ENCODE measurements at places on chromosomes 12 and 14.
A peak's percentile ranks its signal among the peaks of the same experiment; 100 is the strongest.

DNA sequence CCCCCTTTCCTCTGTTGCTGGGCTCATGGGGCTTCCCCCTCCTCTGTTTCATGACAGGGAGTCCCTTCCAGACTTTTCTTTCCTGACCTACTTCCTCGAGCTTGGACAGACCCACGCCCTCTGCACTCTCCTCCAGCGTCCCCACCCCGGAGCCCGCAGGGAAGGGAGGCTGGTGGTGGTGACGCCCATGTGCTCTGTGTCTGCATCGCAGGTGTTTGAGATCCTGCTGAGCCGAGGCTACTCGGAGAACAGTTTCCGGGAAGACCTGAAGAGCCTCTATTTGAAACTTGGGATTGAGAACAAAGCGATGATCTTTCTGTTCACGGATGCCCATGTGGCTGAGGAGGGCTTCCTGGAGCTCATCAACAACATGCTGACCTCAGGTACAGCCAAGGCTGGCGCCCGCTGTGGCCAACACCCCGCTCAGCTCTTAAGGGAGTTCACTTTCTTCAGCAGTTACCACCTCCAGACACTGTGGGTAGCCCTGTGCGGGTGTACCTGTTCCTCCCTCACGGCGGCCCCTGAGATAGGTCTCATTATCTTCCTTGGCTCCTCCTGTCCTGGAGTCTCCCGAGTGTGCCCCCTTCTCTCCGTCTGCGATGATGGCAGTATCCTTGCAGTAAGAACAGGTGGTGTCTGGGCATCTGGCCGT, 85.6 kb downstream of the CCDC92 start:
- no peaks in the 10 kb centered on the region for H3K36me3 ChIP-seq
- peaks cover 2% of the 10 kb centered on the region for H3K4me1 ChIP-seq
- no peak for DNase-seq
- H3K27me3 ChIP-seq: no peaks in the 10 kb centered on the region
- H3K27ac ChIP-seq: no peak overlapping the region
- H3K4me3 ChIP-seq: no peak overlapping the region

- H3K4me1 ChIP-seq: no peaks in the 10 kb centered on the region
- no peak overlapping the region for H3K27ac ChIP-seq
- no peaks in the 10 kb centered on the region for H3K36me3 ChIP-seq
- no peaks in the 10 kb centered on the region for H3K27me3 ChIP-seq
- DNase-seq: no peak
- H3K4me3 ChIP-seq: no peak overlapping the region
Observed at GRCh38 chr12:88399811-88400210, 180.5 kb downstream of the KITLG start.

GRCh38 chr14:21436567-21437062, 19.3 kb downstream of the CHD8 start:
- no peak overlapping the region for H3K27ac ChIP-seq
- H3K4me1 ChIP-seq: no peaks in the 10 kb centered on the region
- no peak for DNase-seq
- H3K27me3 ChIP-seq: no peaks in the 10 kb centered on the region
- no peaks in the 10 kb centered on the region for H3K36me3 ChIP-seq

DNA sequence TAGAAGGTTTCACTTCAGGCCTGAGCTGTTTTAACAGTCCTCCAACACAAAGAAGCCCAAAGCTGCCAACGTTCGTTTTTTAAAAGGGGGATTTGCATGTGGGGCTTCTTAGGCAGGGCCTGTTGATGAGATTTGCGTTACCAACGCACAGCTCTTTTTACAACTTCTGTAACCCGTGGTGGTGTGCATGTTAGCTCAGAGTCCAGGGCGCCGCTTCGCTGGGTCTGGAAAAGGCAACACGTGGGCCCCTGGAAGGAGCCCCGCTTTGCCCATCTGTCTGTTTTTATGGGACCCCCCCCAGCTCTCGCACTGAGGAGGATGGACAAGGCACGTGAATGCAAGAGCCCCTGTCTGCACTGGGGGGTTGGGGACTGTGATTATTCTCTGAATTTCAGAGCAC, 84.0 kb downstream of the ESR2 start:
- H3K4me3 ChIP-seq: no peak overlapping the region
- no peak overlapping the region for H3K27ac ChIP-seq
- no peak for DNase-seq
- H3K4me1 ChIP-seq: no peaks in the 10 kb centered on the region

DNA sequence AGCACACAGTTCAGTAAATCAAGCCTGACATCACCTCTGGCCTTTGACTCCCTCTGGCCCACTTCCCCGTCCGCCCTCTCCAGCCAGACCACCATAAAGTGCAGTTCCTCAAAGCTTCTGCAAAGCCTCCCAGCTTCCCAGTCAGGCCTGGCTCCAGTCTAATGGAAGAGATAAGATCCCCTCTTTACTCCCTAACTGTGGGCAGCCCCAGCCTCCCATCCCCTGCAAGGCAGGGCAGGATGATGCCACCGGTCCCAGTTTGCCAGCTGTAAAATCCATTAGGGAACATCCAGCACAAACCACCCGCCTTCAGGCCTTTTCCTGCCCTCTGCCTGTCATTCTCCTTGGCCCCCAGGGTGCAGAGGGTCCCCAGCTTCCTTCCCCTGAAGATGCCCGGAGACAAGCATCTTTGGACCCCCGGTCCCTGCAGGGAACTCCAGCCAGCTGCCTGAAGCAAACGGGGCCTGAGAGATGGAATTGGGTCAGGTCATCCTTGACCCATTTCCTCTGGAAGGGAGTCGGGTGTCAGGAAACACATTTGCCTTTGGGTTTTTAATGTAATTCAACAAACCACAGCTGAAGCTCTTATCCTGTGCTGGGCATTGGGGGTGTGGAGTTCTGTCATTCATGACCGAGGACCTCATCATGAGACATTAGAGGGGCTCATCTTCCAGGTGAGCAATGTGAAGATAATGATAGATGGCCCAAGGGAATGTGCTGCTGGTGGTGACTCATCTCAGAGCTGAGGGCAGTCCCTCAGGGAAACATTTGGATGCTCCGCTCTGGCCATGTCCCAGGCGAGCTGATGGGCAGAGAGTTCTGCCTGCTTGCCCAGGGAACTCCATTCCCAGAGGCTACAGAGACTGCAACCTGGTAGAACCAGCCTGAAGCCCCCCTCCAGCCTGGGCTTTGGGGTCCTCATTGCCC, 93.8 kb upstream of the CLMN start:
- H3K27me3 ChIP-seq: no peaks in the 10 kb centered on the region
- H3K27ac ChIP-seq: no peak overlapping the region
- no peaks in the 10 kb centered on the region for H3K36me3 ChIP-seq
- no peak overlapping the region for H3K4me3 ChIP-seq

DNA sequence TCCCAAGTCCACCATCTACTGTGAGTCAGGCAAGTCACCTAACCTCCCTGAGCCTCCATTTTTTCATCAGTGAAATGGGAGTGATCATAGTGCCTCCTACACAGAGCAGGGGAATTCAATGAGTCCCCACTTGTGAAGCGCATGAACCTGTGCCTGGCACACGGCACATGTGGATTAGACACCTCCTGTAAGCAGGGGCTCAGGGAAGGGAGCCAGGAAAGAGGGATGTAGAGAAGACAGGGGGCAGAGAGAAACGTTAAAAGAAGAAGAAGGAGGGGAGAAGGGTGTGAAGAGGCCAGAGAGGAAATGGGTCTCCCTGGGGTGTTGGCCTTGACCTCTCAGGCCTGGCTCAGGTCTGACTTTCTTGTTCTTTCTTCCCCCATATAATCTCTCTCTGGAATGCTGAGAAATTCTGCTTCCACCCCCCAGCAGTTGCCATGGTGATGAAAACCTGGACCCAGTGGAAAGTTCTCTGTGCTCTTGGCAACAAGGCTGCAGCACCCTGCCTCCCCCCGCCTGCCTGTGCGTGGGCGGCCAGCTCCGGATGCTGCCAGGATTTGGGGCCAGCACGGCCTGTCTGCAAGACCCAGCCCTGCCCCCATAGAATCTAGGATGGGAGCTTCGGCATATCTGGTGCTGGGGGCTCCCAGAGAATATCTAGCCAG, 94.5 kb downstream of the CALM1 start:
- no peaks in the 10 kb centered on the region for H3K4me1 ChIP-seq
- H3K27ac ChIP-seq: no peak overlapping the region
- no peaks in the 10 kb centered on the region for H3K36me3 ChIP-seq
- H3K4me3 ChIP-seq: no peak overlapping the region

DNA sequence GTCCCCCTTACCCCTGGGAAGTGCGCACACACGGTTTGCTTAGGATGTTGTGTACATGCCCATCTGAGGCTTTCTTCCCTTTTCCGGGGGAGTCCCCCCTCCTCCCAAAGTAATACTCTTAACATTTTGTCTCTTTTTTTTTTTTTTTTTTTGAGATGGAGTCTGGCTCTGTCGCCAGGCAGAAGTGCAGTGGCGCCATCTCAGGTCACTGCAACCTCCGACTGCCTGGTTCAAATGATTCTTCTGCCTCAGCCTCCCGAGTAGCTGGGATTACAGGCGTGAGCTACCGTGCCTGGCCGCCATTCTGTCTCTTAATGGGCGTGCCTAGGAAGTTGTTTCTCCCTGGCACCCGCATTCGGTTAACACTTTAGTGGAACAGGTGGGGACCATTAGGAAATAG, 4.5 kb upstream of the GMFB start:
- peaks cover 6% of the 10 kb centered on the region for H3K4me1 ChIP-seq
- DNase-seq: peak; percentile 74
- H3K27me3 ChIP-seq: no peaks in the 10 kb centered on the region

GRCh38 chr12:104358353-104359003, 54.9 kb downstream of the EID3 start:
- no peak overlapping the region for H3K4me3 ChIP-seq
- H3K36me3 ChIP-seq: no peaks in the 10 kb centered on the region
- H3K27me3 ChIP-seq: no peaks in the 10 kb centered on the region

DNA sequence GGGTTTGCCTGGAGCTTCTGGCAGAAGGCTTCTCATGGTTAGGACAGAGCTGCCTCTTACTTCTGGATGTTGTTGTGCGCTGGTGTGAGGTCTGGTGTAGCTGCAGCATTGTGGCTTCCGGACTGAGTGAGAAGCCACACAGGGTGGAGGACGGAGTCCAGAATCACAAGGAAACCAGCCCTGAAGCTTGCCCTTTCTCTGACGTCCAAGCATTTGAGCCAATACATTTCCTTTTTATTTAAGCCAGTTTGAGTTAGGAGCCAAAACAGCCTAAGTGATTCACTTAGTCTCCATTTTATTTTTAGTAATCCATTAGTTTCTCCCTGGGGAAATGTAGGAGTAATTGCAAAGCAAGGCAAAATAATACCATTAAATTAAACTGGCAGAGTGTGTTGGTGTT, 402.4 kb upstream of the RGS6 start:
- no peak overlapping the region for H3K4me3 ChIP-seq
- H3K4me1 ChIP-seq: no peaks in the 10 kb centered on the region
- H3K27me3 ChIP-seq: no peaks in the 10 kb centered on the region
- no peaks in the 10 kb centered on the region for H3K36me3 ChIP-seq
- no peak overlapping the region for H3K27ac ChIP-seq

DNA sequence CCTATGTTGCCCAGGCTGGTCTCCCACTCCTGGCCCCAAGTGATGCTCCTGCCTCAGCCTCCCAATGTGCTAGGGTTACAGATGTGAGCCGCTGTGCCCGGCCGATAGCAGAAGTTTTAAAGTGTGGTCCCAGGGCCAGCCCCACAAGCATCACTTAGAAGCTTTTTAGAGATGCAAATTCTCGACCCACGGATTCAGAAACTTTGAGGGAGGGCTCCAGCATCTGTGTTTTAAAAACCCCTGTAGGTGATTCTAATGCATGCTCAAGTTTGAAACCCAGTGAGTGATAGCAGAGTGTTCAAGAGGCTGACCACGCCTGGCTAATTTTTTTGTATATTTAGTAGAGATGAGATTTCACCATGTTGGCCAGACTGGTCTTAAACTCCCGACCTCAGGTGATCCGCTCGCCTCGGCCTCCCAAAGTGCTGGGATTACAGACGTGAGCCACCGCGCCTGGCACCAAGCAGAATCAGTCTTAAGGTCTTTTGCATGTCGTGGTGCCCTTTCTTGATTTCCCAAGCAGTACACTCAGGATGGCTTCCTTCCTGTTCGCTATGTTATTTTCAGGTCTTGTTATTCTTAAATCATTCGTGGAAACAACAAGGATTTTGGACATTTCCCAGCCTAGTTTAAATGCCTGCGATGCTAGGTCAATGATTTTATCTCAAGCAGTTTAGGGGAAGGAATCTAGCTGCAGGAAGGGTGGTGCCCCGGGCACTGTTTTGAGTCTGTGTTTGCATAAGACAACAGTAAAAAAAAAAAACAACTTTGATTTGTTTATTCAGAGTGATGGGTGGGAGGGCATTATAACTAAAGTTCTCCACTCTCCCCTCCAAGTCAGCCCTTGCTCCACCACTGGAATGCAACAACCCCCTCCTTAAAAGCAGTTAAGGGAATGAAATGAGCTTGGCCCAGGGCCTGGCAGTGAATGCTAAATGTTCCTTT, 9.2 kb upstream of the RILPL2 start:
- no peaks in the 10 kb centered on the region for H3K4me1 ChIP-seq
- no peaks in the 10 kb centered on the region for H3K27me3 ChIP-seq
- no peak overlapping the region for H3K27ac ChIP-seq
- DNase-seq: peak; percentile 29
- no peaks in the 10 kb centered on the region for H3K36me3 ChIP-seq

DNA sequence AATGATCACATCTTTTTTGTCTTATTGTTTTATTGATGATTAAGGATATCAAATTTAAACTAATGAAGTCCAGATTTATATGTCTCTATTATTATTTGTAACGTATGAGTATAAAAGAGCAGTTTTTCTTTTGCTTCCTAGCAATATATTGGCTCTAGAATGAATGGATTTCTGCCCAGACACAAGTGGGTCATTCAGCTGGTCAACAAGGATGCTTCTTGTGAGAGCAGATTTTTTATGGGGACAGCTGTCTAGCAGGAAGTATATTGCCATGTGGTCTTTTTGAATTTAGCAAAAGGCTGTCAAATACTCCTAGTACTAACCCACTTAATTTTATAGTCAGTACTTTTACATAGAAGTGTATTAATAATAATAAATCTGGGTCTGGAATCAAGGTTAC, 1071.1 kb upstream of the FLRT2 start:
- DNase-seq: no peak
- no peak overlapping the region for H3K4me3 ChIP-seq
- H3K27ac ChIP-seq: no peak overlapping the region
- H3K36me3 ChIP-seq: no peaks in the 10 kb centered on the region

GRCh38 chr12:49264466-49264872, 413 bp upstream of the TUBA1C start:
- H3K4me1 ChIP-seq: no peaks in the 10 kb centered on the region
- peak overlapping the region; percentile 4 for H3K4me3 ChIP-seq
- H3K36me3 ChIP-seq: peaks cover 4% of the 10 kb centered on the region
- H3K27me3 ChIP-seq: no peaks in the 10 kb centered on the region
- DNase-seq: no peak

DNA sequence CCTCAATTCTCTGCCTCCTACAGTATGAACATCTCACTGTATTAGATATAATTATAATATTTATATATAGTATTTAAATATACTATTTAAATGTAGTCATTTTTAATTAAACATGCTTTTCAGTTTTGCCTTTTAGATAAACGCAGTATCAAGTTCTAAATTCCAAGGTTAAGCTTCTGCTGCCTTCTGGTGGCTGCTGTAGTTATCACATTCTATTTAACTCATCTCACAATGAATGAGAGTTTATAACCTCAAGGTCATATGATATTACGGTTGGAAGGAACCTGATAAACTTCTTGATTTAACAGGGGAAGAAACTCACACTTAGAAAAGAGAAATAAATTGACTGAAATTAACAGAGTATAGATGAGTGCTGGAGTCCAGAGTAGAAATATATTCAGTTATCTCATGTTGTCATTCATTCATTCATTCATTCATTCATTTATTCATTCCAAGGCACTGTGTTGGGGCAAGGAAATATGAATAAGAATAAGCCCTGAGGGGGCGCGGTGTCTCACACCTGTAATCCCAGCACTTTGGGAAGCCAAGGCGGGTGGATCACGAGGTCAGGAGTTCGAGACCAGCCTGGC, 31.9 kb downstream of the GUCY2C start:
- peak; percentile 42 for DNase-seq
- no peaks in the 10 kb centered on the region for H3K27me3 ChIP-seq
- H3K27ac ChIP-seq: no peak overlapping the region
- H3K4me1 ChIP-seq: no peaks in the 10 kb centered on the region
- no peak overlapping the region for H3K4me3 ChIP-seq

All from mesendoderm (in vitro differentiated cells).